ENCODE measurements at places on chromosomes 12 and 14.
A peak's percentile ranks its signal among the peaks of the same experiment; 100 is the strongest.

GRCh38 chr14:31200702-31200990, 6.9 kb downstream of the HECTD1 start:
- DNase-seq, result no peak

DNA sequence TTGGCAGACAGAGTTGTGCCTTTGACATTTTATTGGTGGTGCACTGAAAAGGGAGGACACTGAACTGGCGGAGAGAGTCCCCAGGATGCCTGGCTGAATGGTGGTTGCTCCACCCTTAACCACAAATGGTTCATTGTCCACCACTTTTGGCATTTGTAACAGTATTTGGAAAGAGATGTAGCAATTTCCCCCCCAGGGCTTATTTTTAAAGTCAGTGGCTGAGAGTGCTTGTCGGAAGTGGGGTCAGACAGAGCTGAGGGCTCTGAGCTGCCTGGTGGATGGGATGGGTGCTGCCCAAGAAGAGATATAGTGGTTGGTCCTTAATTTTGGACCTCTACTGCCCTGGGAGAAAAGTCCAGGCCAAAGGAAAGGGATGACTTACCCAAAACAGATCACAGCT, 31.5 kb upstream of the FGF6 start:
- peak; percentile 10 for DNase-seq

DNA sequence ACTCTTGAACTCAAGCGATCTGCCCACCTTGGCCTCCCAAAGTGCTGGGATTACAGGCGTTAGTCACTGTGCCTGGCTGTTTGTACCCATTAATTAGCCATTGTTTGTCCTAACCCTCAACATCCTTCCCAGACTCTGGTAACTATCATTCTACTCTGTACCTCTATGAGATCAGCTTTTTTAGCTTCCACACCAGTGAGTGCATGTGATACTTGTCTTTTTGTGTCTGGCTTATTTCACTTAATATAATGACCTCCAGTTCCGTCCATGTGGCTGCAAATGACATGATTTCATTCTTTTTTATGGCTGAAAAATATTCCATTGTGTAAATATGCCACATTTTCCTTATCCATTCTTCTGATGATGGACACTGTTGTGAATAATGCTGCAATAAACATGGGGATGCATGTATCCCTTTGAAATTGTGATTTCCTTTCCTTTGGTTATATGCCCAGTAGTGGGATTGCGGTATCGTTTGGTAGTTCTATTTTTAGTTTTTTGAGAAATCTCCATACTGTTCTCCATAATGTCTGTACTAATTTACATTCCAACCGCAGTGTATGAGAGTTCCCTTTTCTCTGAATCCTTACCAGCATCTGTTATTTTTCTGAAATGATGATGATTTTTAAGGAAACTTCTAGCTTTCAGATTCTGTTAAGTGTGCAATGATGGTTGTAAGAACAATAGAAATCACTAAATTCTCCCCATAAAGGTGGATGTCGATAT, 6.7 kb upstream of the PPP4R3A start:
- no peak for DNase-seq

GRCh38 chr12:38883629-38884134, 21.7 kb downstream of the CPNE8 start:
- no peak for DNase-seq

DNA sequence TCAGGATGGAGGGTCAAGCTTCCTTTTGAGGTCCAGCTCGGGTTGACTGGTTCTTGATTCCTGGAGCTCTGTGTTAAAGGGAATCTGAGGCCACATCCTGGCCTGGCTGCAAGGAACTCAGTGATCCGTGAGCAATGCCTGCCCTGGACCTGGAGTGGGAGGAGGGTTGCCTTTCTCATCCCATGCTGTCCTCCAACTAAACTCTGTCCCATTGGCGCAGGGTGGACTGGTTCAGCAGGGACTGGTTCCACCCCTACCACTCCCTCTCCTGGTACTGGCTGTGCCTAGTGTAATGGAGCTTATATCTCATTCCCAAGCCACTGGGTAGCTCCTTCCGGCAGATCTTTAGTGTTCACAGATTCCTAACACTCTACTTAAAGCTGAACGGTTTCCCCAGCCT, 3.9 kb upstream of the CMKLR1 start:
- no peak for DNase-seq

DNA sequence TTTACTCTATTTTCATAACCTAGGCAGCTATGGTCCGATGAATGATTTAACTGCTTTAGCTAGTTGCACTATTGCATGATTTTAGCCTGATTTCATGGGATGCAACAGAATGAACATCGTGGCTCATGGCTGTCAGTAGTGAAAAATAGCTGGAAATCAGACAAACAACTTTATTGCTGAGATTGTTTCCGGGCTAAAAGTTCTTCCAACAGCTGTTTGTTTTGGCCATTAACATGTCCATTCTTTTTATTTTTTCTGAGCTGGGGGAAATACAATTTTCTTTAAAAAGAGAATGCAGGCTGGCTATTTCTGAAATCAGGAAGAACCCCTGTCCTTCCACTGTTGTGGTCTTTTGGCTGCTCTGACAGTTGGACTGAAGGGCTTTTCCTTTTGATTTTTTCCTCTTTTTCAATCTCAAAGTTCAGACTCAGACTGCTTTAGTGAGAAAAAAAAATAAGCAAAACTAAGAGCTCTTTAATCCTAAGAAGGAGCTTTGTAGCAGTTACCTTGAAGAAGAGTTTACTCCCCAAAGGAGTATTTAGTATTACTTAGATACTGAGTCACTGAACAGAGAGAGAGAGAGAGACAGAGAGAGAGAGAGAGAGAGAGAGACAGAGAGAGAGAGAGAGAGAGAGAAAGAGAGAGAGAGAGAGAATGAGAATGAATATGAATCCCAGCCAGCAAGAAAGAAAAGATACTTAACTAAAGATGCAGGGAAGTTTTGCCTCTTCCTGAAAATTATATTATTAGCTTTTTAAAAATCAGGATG, at the start of gene NAV3:
NAV3 (plus strand) TSS at position 312 of the 769 bp plus-strand sequence. CDS start 568 bp downstream, outside the sequence.
- DNase-seq, result no peak

DNA sequence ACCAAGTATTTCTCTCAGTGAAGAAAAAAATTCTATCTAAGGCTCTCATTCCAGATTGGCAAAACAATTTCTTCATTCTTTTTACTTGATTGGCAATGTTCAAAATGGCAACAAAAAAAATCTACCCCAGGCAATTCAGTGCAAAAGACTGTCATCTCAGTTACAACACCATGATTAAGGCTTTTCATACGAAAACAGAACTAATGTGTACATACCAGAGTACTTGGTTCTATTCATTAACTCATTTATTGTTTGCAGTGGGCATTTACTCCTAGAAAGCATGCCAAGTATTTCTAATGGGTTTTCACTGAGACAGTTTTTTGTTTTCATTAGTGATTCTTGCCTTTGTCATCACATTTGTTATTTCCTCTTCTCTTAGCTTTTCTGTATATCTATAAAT, 33.0 kb downstream of the DBX2 start:
- DNase-seq, result no peak

- DNase-seq, result no peak
Measured at GRCh38 chr12:106685381-106685780, 89.1 kb upstream of the RIC8B start.

DNA sequence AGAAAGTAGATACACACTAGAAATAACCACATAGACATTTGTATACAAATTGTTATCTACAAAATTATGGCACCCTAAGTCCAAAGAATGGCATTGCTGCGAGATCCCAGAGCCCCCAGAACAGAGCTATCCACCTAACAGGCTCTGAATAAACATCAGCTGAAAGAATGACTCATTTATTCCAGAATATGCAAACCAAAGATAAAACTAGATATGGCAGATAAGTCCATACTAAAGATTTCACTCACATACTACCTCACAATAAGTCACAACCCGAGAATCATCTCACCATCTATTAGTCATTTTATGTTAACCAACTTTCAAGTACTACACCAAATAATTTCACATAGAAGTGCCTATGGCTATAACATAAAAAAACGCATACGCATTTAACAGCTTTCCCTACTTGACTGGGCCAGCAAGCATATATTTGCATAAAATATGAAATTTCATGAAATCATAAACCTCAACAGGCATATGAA, 5.6 kb downstream of the CNIH1 start:
- DNase-seq, result peak; percentile 94

DNA sequence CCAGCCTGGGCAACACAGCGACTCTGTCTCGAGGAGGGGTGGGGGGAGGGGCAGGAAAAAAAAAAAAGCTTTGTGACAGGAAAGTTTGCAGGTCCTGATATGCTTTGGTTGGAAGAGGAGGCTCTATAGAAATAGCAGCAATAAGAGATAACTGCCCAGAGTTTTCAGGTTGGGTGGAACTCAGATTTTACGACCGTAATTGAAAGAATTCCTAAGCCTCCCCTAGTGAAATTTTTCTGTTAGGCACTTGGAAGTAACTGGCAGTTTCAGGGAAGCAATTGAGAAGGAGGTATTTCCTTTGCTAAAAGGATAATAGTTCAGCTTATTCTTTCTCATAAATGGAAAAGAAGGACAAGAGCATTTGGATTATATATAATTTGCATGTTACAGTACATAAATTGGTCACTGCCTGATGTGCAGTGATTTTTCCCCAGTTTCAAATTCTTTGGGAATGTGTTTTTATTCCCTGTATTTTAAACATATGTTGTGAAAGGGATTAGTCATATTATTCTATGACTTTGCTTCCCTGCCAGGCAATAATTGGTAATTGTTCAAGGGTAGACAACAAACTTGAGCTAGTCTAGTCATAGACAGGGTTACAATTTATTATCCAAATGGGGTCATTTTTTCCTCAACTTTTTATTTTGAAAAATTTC, 452.8 kb downstream of the AEBP2 start:
- no peak for DNase-seq

DNA sequence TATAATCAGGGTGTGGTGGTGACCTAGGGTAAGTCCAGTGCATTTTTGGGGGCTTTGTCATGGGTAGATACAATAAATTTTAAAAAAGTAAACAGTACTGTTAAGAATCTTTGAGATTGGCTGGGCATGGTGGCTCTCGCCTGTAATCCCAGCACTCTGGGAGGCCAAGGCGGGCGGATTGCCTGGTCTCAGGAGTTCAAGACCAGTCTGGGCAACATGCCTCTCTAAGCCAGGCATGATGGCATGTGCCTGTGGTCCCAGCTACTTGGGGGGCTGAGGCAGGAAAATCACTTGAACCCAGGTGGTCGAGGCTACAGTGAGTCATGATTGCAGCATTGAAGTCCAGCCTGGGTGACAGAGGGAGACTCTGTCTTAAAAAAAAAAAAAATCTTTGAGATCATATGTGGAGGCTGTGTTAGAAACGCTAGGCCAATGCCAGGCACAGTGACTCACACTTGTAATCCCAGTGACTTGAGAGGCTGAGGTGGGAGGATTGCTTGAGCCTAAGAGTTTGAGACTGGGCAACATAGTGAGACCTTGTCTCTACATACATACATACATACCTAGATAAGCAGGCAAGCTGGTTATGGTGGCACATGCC, 67.7 kb downstream of the PRKCH start:
- no peak for DNase-seq

DNA sequence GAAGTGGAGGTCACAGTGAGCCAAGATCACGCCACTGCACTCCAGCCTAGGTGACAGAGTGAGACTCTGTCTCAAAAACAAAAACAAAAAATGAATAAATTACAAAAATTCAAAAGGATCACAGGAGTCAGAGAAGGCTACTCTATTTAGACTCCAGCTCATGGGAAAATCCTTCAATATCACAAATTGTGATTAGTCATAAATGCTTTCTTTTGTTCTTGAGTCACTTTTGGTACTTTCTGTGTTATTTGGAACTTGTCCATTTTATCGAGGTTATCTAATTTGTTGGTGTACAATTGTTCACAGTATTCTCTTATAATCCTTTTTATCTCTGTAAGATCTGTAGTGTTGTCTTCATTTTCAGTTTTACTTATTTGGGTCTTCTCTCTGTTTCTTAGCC, 18.9 kb downstream of the ALDH2 start:
- DNase-seq, result peak; percentile 48

GRCh38 chr12:75816897-75817296, 214.7 kb downstream of the PHLDA1 start:
- peak; percentile 93 for DNase-seq

GRCh38 chr14:68159701-68160633, 340.4 kb downstream of the RAD51B start:
- DNase-seq, result no peak

- DNase-seq, result no peak
Measured at GRCh38 chr14:32710231-32710671, 228.4 kb upstream of the NPAS3 start.

DNA sequence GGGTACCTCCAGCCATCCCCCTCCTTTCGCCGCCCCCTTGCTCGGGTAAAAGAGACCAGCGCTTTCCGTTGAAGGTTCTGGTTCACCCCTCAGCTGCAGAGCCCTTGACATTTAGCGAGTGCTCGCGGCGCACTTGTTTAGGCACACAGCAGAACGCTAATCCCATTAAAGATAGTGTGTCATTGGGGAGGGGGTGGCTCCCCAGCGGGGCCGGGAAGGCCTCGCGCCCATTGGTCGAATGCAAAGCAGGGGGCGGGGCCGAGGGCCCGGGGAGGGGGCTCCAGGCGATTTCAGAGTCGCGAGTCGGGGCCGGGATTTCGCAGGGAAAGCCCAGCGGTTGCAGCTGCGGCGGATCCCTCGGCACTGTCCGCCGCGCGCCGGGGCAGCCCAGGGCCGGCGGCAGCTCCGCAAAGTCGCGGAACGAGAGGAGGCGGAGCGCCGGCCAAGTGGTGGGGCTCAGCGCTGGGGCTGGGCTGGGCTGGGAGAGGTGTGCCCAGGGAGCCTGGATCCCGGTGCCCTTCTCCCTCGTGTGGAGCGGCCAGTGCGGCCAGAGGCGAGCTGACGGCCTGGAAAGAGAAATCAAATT, 122.9 kb downstream of the TSPAN9 start:
- DNase-seq, result peak; percentile 56

DNA sequence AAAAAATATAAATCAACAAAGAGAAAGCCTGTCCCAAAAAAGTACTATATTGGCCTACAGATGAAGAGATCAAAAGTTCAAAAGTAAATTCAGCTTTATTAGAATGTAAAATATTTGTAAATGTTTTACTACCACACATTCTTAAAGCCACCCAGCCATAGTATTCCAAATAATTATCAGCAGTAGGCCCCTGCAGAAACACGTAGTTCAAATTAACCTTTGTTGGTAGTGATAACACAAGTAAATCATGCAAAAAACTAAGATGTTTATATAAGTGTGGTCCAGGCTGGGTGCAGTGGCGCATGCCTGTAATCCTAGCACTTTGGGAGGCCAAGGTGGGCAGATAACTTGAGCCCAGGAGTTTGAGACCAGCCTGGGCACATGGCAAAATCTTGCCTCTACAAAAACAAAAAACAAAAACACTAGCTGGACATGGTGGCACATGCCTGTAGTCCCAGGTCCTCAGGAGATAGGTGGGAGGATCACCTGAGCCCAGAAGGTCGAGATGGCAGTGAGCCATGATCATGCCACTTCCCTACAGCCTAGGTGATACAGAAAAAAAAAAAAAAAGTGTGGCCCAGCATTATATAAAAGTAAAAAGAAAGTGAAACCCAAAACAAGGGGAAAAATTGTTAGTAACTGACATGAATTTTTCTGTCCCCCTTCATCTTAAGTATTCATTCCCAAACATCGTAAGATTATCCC, 17.9 kb downstream of the SPTLC2 start:
- no peak for DNase-seq
